Stimulated activated naive B cell treated with anti-CD40 and anti-IgM and Interleukin-4, amounts not matched to agents 10 μg/mL and 1 μg/mL and 100 μg/mL, for 72 hours (primary cell): ENCODE measurements at places on chromosomes 4 and X.

DNA sequence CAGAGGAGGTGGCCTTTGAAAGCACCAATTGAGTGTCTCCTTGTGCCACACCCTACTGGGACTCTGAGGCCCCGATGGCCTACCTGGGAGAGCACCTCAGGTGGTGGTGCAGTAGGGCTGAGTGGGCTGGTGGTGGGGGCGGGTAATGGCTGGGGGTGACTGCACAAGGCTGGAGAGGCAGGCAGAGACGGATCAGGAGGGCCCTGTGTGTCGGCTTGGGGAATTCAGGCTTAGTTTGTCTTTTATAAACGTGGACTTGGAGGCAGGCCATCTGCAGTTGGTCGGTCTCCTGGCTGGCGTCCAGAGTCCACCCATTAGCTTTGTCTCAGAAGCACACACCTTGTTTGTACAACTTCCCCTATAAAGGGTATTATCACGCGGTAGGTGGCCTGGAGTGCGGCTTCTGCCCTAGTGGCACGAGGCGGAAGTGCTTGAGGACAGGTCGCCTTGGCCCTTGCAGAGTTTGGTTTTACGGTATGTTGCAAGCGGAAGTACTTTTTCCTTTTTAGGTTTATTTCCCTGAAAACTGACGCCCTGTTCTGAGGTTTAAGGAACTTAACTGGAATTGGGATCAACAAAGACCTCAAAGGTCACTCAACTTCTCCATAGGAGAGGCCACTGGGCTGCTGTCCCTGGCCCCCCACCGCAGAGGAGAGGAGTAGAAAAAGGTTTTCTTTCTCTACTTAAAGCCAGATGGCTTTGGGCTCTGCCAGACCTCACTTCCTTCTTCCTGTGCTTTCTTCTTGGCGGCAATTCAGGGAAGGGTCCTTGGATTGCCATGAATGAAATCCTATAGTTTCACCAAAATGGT is 8.0 kb downstream of the TBC1D14 start:
- DNase-seq, result peak; percentile 39

DNA sequence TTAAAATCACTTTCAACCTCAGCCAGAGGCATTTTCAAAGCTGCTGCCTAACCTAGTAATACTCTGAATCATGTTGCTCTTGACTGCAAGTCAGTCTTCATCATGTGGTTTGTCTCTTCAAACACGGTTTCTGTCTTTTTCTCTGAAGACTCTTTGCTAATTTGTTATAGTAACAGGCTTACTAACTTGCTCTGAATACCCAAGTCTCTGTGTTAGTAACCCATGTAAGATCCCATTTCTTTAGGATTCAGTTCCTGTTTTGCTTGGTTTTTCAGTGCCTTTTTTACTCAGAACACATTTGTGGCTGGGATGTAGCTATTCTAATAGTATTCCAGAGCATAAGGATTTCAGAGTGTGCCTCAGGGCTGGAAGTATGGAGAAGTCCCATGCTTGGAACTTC is 1450.6 kb upstream of the IGFBP7 start:
- DNase-seq, result no peak

- no peak for DNase-seq
Measured at GRCh38 chr4:95073646-95074045, 315.9 kb downstream of the BMPR1B start.

DNA sequence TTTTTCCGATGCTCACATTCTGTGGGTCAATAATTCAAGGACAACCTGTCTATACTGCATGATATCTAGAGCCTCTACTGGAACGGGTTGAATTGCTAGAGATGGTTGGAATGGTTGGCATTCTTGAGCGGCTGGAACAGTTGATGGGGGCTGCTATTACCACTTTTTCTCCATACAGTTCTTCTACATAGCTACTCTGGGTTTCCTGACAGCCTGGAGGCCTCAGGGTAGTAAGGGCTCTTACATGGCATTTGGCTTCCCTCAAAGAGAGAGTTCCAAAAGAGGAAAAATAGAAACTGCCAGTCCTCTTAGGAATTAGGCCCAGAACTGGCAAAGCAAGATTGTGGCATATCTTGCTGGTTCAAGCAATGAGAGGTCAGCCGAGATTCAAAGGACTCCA is 53.1 kb downstream of the NAA11 start:
- DNase-seq, result no peak

- no peak for DNase-seq
Measured at GRCh38 chr4:96598465-96598864, 758.6 kb downstream of the PDHA2 start.

- DNase-seq, result no peak
Measured at GRCh38 chr4:71367546-71367945, 28.7 kb downstream of the SLC4A4 start.

GRCh38 chr4:40980318-40980883 is 230.6 kb downstream of the NSUN7 start:
- DNase-seq, result no peak

GRCh38 chrX:1500701-1501624 is 36.0 kb downstream of the P2RY8 start:
- DNase-seq, result peak; percentile 60

- no peak for DNase-seq
Measured at GRCh38 chr4:153204247-153204671, at the start of gene TRIM2. Gene TRIM2 (plus strand): TSS chr4:153204443. CDS start chr4:153204531, 88 bp downstream.

DNA sequence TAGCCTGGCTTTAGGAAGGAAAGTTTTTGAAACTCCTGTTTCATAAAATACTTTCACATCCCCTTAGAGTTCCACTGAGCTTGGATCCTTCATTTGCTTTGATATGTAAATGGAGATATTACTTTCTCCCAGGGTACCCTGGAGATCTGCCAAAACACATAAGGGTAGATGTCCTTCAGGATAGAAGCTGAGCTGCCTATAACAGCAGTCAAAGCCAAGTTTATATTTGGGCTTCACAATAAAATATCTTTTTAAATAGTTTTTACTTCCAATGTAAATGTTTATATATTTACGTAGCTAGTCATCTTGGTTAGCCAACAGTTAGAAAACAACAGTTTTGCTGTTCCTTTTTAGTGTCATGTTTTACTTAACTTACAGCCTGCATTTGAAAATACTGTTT is 742.3 kb upstream of the POU3F4 start:
- DNase-seq, result no peak

DNA sequence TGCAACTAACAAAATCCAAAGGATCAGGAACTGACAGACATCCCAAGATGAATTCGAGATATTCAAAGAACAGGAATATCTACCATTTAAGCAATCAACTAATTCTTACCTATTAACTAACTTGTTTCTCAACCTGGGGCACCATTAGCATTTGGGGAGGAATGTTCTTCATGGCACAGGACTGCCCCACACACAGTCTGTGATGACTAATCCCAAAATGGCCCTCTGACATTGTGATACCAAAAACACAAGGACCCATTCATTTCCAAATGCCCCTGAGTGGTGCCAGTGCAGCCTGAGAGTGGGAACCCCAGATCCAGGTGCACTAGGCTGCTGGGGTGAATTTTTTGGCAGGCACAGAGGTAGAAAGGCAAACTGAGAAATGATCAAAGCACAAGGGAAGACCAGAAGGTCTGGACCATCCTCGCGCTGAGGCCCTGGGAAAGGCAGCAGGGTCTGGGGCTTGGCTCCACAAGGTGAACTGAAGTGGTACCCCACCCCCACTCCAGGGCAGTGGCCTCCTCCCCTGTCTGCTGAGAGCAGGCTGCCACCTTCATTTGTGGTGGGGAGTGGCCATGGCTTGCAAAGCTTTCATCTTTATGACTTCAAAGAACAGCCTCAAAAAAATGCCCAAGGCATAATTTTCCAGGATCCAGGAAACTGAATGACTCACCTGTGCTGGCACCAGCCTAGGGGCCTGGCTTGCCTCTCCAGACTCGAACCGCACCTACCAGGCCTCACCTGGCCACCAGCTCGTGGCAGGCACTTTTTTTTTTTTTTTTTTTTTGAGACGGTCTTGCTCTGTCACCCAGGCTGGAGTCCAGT is 122.4 kb downstream of the BCOR start:
- no peak for DNase-seq

DNA sequence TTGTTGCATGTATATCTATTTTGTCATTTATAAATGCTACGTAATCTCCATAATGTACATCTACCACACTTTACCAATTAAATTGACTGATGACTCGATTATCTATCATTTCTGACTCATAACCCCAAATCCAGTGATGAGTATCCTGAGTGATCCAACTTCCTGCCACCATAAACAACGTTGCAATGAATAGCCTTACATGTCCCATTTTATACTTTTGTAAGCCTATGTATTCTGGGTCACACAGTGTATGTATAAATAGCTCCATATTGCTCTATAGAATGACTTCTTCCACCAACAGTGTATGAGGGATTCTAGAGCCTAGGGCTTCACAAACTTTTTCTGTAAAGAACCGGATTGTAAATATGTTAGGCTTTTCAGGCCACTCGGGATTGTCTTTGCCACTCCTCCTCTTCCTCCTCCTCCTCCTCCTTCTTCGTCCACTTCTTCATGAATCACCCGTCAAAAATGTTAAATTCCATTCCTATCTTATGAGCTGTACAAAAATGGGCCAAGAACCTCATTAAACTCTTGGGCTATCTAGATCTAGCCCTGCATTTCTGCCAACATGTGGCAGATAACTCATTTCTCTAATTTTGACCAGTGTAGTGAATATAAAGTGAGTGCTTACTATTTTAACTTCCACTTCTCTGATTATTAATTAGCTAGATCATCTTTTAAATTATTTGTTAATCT is 672.2 kb upstream of the AMOT start:
- no peak for DNase-seq

GRCh38 chrX:147679356-147680005 is 232.2 kb upstream of the FMR1 start:
- no peak for DNase-seq

GRCh38 chr4:162116095-162116779 is 47.6 kb downstream of the FSTL5 start:
- no peak for DNase-seq

GRCh38 chrX:49129427-49129826 is 5.9 kb upstream of the GPKOW start:
- DNase-seq, result no peak

DNA sequence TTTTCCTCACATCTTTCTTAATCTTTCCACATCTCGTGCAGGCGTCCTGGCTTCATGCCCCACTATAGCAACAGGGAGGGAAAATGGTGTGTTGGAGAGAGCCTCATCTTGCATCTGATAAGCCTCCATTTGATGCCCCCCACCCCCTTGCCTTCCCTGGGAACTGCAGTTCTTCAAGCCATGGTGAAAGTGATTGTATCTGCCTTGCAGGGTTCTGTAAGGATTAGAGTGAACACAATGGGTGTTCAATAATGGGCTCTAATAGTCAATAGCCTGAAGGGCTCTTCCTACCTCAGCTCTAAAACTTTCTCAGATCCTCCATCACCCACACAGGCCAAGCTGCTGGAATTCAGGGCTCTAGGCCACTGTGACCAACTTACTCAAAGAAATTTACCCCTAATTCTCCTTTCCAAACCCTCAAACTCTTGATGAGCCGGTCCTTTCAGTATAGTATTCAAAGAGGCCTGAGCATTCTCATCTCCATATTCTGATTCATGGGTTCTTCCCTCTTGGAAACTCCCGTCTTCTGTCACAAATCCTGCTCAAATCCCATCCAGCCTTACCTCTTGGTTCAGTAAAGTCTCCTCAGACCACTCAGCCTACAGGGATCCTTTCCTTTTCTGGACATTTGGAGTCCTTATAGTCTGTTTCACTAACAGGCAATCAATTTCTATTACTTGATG is 128.3 kb upstream of the TRIM2 start:
- no peak for DNase-seq

DNA sequence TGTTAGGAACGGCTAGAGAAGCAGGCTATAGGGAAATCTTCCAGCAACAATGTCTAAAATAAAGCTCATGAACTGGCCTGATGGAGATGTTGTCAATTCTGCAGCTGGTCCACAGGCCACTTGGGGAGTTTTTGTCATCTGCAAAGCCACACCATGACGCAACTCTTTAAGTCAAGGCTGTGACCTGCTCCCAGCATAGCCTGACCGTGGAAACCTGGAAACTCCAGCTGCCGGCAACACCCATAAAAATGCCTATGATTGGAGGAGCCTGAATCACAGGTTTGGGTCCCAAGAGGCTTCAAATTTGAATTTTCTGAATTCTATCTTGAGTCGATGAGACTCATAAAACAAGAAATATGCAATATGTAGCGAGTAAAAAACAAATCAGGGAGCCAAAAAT is 969.2 kb upstream of the PRKX start:
- DNase-seq, result no peak
